NCI-H1092 treated with DMSO at 0.1 percent for 48 hours (cell line): ENCODE measurements at places on chromosomes 11 and 22.

- DNase-seq = no peak
Measured at GRCh38 chr22:40791241-40791640, 27.9 kb downstream of the SLC25A17 start.

GRCh38 chr11:111792955-111793500 lies 26.8 kb upstream of the PPP2R1B start:
- DNase-seq = no peak

GRCh38 chr11:60363542-60364470 lies 14.5 kb upstream of the MS4A7 start:
- peak; percentile 67 for DNase-seq

- DNase-seq = no peak
Measured at GRCh38 chr11:112785149-112785548, 176.1 kb upstream of the NCAM1 start.

DNA sequence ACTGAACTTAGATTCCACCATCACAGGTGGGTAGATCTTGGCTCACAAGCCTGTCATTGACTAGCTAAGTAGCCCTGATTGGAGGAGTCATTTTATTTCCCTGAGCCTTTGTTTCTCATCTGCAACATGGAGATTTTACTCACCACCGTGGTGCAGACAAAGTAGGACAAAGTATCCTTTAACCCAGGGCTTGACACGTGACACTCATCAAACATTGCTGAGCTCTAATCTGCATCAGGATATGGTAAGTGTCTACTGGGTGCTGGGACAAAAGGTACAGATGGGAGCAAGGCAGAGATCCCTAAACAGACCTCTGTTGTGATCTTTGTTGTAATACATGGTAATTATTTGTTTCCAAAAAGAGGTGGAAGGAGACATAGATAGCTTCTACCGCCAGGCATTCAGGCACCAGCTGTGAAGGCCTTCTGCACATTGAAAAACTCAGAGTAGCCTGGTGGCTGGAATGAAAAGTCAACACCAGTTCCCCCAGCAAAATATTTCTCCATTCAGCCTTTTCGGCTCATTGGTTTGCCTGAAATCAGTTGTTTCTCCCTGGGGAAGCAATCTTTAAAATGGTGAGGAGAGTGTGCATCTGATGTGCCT lies 18.3 kb upstream of the MICAL2 start:
- peak; percentile 75 for DNase-seq

- DNase-seq = no peak
Measured at GRCh38 chr22:19120829-19121630, 1.2 kb downstream of the DGCR2 start.

GRCh38 chr11:112211536-112211935 lies 14.7 kb upstream of the PTS start:
- DNase-seq = no peak

GRCh38 chr11:57605028-57605420 lies 7.5 kb downstream of the SERPING1 start:
- no peak for DNase-seq

DNA sequence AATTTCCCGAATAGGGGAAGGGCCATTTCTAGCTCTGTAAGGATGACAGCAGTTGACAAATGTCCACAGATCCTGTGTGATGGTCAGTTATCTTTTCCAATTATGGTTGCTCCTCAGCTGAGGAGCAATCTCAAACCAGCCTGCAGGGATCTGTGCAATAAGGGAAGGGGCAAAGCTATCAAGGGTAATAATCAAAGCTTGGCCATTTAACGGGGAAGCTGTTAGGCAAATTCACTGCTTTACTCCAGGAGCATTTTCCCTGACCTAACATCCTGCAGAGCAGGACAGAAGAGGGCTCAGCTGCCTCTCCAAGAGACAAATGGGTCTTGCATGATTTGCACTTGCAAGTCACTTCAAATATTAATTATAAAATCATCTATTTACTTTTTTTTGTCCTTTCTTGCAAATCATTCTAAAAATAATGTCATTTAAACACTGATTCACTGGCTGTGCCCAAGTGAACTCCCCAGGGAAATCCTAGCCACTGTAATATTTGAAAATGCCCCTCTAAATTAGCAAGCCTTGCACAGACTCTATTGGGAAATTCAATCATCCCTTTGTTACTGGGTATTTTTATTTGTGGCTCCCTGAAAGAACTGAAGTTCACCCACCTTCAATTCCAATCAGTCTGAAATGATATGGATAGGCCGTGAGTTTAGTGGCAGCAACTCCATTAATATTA lies 1256.7 kb downstream of the LRRC4C start:
- DNase-seq = peak; percentile 16

- DNase-seq = no peak
Measured at GRCh38 chr11:62008193-62008592, 40.8 kb upstream of the FTH1 start.

DNA sequence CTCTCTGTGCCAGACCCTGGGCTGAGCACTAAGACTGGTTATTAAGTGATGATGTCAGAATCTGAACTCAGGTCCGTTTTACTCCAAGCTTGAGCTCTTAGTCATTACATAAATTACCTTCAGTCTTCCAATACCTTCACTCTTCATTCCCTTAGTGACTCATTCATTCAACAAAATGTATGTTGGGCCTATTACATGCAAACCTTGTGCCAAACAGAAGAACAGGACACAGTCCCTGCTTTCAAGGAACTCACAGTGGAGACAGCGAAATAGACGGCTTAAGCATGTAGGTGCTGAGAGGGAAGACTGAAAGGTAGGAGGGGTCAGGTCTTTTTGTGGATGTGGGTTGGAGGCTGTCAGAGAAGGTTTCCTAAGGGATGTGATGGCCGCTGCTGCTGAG lies 3.3 kb downstream of the KCTD14 start:
- no peak for DNase-seq

- no peak for DNase-seq
Measured at GRCh38 chr11:32088117-32088941, 2.5 kb upstream of the RCN1 start.

GRCh38 chr22:49322861-49323622 lies 504.6 kb downstream of the BRD1 start:
- DNase-seq = no peak

- DNase-seq = peak; percentile 48
Measured at GRCh38 chr11:16785520-16786128, 47.2 kb downstream of the C11orf58 start.

DNA sequence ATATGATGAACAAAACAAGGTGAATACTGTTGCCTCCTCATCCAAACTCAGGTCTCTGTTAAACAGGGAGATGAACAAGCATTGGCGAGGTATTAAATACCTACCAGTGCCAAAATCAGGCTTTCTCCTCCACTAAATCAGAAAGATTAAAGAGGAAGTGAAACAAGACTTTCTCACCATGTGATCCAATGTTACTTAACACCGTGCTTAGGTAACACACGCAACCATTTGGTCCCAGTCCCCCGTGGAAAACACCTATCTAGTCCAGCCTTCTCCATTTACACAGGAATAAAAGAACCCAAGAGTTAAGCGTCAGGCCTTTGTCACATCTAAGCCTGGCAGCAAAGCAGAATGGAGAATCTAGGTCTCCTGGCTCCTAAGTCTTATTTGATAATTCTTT lies 34.5 kb downstream of the TENM4 start:
- no peak for DNase-seq

GRCh38 chr11:93244018-93244417 lies 46.2 kb upstream of the SLC36A4 start:
- DNase-seq = no peak

- DNase-seq = no peak
Measured at GRCh38 chr11:74097686-74098237, 73.0 kb downstream of the C2CD3 start.

DNA sequence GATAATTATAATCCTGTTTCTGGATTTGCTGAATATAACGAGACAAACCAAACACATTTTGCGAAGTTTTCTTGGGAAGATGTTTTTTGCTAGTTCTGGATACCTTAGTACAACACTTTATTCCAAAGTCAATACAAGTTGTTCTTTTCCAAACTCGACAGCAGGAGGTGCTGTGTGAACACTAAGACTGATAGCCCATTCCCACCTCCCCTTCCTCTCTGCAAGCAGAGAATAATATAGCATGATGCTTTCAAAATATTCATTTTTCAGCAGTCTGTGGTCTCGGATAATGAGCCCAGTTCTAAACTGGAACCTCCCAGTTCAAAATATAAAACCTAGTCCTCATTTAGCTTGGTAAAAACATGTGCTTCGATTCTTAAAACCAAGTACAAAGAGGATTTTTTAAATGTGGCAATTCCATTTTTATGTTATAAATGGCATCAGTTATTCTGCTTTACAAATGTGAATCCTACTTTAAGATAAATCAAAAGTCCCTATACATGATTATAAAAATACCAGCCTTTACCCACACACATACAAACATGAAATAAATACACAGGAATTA lies 129.1 kb downstream of the DCDC1 start:
- DNase-seq = peak; percentile 58

DNA sequence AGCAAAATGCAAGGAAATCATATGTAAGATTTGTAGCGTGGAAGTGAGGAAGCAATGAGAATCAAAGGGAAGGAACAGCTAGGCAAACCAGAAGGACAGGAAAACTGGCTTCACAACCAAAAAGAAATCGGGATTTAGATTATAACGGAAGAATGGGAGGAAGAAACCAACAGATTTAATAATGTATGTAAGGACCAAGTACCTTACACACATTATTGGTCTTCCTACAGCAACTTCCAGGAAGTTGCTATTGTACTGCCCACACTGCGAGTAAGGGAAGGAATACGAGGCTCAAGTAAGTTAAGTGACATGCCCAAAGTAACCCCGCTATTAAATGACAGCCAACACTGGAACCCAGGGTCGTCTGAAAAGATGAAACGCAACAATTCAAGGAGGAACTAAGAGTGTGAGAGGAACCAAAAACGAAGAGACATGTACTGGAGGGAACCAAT lies 473 bp downstream of the TXN2 start:
- no peak for DNase-seq

- DNase-seq = no peak
Measured at GRCh38 chr11:132721526-132721925, 810.8 kb downstream of the OPCML start.
